ENCODE measurements at places on chromosomes 5 and 9.
A peak's percentile ranks its signal among the peaks of the same experiment; 100 is the strongest.

DNA sequence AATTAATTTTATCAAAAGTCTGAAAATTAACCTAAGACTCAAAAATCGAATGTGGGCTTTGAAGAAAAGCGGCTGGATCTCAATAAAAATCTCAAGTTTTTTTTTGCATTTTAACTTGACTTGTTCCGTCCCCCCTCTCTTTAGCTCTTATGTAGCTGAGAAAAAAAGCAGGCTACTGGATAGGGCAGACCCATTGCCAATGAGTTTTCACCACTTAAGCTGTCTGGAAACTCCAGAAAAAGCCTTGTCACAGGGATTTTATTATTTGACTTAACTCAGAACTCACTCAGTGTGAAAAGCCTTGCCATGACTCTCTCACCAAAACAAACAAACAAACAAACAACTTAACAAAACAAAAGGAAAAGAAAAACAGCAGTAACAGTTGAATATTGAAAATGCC, 247.4 kb downstream of the CDH9 start:
- DNase-seq = no peak

- DNase-seq = peak; percentile 90
Observed at GRCh38 chr9:73116031-73116430, 35.6 kb upstream of the ANXA1 start.

DNA sequence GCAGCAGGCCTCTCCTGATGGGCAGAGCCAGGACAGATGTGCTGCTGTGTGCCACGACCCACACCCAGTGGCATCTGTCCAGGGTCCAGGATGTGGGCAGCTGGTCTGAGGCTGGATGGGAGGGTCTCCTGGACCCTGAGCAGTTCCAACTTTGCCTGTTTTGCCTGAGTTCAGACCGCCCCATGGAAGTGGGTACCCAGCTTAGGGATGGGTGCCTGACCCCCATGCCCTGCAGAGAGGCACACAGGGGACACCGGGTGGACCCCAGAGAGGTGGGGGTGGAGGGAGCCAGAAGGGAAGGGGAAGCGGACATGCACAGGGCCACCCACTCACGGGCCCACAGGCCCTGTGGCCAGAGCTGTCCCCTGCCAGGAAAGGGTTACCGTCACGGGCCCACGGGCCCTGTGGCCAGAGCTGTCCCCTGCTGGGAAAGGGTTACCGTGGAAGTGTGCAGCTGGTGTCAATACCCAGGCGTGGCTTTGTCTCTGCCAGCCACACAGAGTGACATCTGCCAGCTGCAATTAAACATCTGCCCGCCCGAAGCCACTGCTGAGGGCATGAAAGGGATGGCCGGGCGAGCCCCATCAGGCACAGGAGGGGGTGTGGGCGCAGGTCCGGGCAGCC, 50.0 kb downstream of the NACC2 start:
- DNase-seq = no peak

DNA sequence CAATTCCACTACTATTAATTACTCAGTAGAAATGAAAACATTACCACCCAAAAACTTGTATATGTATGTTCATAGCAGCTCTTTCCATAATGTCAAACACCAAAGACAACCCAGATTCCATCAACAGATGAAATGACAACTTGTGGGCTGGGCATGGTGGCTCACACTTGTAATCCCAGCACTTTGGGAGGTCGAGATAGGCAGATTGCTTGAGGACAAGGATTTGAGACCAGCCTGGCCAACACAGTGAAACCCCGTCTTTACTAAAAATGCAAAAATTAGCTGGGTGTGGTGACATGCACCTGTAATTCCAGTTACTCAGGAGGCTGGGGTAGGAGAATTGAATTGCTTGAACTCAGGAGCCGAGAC, 11.5 kb downstream of the UIMC1 start:
- no peak for DNase-seq

GRCh38 chr5:67934976-67935375, 280.6 kb upstream of the PIK3R1 start:
- no peak for DNase-seq

- DNase-seq = no peak
Observed at GRCh38 chr9:126058011-126058531, 268.6 kb upstream of the MVB12B start.

GRCh38 chr5:171989276-171989675, 17.2 kb downstream of the FBXW11 start:
- DNase-seq = peak; percentile 81

DNA sequence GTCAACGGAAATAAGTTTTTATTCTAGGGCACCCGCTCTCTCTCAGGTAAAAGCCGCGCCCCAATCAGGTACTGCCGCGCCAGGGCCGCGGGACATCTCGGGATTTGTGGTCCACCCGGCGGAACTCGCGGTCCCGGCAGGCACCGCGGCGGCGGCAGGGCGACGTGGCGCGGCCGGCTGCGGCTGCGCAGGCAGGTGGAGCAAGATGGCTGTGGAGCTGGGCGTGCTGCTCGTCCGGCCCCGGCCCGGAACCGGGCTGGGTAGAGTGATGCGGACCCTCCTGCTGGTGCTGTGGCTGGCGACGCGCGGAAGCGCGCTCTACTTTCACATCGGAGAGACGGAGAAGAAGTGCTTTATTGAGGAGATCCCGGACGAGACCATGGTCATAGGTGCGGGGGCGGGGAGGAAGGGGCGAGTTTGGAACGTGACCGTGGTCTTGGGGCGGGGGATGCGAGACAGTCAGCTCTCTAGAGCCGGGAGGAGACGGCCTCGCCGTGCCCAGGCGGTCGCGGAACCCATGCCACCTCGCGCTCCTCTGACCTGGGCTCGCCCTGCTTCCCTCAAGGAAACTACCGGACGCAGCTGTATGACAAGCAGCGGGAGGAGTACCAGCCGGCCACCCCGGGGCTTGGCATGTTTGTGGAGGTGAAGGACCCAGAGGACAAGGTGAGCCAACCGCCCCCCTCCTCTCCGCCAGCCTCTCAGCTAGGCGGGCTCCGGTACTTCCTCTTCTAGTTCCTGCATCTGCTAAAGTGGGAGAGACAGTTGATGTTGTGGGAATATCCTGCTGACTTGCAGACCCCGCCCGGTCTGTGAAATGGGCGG, at the start of gene TMED9:
TSS of gene TMED9 (plus strand) at position 194 of the 825 bp plus-strand sequence. CDS start at position 206, 12 bp downstream.
- peak; percentile 91 for DNase-seq

All from mammary epithelial cell (primary cell).